ENCODE measurements at places on chromosomes 7 and 10.

GRCh38 chr7:28507525-28508282, 95.4 kb downstream of the CREB5 start:
- no peak for DNase-seq

DNA sequence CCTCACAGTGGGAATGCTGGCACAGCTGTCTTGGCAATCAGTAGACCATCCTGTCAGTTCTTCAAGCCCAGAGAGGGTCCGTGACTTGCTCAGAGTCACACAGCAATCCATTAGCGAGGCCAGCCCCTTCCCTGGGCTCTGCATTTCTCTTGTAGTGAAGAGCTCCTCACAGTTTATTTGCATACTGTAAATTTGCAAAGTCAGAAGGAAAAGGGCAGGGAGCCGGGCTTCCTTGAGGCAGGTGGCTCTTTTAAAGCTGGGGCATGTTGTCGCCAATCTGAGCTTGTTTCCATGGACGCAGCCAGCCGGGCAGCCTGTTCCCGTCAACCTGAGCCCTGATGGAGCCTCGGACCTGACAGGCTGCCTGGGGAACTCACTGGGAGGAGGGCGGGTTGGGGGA, 123.4 kb downstream of the CUX1 start:
- no peak for DNase-seq

DNA sequence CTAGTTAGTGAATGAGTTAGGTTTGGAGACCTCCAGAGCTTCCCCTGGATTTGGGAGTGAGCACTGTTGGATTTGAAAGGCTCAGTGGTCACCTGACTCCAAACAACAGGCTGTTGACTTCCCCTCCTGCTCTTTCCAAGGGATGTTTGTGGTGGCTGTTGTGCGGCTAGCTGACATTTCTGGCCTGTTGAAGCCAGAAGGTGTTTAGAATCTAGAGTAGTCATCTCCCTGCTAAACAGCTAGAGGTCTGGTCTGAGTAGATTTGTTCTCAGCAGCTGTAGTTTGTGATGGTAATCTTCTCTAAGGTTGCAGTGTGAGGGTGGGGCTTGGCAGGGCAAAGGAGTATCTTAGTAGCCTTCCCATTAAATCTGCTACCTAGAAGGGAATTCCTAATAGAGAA, 30.1 kb downstream of the BPGM start:
- DNase-seq: no peak

DNA sequence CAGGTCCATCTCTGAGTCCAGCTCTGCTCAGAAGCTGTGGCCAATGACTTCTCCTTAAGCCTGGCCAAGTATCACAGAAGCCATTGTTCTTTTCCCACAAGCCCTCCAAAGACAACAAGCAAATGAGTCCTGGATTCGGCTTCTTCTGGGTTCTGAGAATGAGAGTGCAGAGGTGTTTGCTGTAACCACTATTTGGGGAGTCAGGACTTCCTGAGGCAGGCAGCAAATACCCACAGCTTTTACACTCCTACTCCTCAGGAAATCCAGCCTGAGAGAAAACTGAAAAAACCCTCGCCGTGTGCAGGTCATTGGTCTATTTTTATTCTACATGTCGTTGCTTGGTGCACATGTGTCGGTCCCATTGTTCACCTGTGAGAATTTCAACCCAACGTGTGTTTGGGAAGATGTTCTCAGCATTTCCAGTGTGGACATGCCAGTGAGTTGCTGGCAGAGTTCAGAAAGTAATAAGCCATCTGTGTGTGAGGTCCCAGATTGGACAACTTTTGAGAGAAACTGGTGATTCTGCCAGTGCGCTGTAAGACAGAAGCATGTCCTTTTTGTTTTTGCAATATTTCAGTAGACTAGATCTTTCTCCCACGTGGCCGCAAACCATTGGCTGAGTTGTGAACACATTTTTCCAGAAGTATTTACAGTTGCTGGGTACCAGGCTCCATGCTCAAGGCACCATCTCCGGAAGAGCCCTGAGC, 121.6 kb upstream of the LYZL2 start:
- DNase-seq: no peak

- DNase-seq: no peak
These were observed 41.4 kb downstream of the CSTF2T start for GRCh38 chr10:51658000-51658399.
